NCI-H1694 (cell line): ENCODE measurements at places on chromosomes 3 and 15.

DNA sequence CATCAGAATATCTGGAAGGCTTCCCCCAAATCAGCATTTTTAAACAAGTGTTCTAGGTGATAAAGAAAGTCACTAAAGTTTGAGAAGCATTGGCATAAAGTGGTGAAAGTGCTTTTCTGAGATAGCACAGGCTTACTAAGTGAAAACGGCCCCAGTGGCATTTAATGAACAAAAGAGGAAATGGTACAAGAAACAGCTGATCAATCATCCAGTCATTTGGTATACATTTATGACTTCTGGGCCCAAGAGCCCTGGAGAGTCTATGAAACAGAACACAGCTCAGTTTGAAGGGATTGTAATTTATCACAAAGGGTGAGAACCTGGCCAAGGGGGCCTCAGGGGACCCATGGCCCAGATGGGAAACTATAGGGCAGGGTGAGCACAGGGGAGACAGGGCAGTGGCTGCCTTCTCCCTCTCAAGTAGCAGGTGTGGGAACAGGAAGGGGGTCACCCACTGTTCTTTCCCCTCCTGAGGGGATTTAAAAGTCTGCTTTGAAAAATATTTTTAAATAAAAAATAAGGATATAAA, 265.5 kb upstream of the ROPN1 start:
- DNase-seq = no peak

- DNase-seq = no peak
Observed at GRCh38 chr15:83109532-83109931, 2.1 kb downstream of the TM6SF1 start.

GRCh38 chr3:16011376-16011775, 163.1 kb upstream of the GALNT15 start:
- no peak for DNase-seq

DNA sequence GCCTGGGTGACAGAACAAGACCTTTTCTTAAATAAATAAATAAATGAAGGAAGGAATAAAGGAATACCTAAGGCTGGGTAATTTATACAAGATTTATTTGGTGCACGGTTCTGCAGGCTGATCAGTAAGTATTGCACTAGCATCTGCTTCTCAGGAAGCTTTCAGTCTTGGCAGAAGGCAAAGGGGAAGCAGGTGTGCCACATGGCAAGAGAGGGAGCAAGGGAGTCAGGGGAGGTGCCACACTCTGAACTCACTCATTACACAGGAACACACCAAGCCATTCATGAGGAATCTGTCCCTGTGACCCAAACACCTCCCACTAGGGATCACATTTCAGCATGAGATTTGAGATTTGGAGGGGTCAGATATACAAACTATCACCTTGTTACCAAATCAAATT, 56.4 kb downstream of the PRKCI start:
- no peak for DNase-seq

GRCh38 chr3:50653937-50654595, 20.7 kb upstream of the DOCK3 start:
- DNase-seq = no peak

DNA sequence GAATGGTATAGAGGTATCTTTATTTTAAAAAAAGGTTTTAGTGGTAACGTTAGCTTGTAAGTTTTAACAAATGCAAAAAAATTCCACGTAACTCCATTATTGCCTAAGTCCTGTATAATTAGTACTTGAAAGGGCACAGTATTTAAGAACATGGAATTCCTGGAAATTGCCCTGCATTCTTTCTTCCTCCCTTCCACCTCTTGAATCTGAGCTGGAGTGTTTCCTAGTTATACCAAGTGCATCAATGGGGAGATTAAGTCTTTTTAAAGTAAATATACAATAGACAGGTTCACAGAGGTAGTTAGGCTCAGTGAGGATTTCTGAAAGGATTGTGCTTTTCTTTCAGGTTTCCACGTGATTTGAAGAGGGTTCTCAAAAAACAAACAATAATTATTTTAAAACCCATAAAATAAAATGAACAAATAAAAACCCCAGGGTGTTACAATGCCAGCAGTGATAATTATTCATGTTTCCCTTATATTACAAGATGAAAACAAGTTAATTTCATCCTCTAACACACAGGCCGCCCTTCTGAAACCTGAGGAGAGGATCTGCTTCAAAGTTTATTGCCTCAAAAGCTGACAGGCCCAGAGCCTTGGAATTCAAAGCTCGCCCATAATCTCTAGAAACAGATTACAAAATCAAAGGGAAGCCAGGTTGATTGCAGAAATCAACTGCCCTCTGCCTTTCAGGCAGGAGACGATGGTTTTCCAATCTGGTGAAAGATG, 128.8 kb upstream of the LMOD3 start:
- no peak for DNase-seq

GRCh38 chr3:149042789-149043386, 43.4 kb downstream of the HLTF start:
- DNase-seq = no peak

DNA sequence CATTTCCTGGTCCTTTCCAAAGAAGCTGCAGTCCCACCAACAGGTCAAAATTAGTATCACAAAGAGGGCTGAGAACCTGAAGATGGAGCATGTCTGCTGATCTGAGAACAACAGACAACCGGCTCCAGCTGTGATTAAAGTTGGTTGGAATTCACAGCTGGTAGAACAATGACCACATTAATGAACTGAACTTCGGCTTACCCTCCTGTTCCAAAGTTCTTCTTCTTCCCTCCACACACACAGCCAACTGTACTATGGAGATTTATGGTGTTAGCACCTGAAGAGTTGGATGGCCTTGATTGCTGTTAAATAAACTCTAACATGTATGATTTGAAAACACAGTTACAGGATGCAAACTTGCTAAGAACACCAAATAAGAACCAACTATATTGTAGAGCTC, 27.4 kb upstream of the ROPN1 start:
- DNase-seq = no peak

GRCh38 chr3:150165396-150166094, 194.8 kb upstream of the PFN2 start:
- no peak for DNase-seq

- DNase-seq = no peak
Observed at GRCh38 chr3:16849229-16849628, 35.5 kb upstream of the PLCL2 start.

DNA sequence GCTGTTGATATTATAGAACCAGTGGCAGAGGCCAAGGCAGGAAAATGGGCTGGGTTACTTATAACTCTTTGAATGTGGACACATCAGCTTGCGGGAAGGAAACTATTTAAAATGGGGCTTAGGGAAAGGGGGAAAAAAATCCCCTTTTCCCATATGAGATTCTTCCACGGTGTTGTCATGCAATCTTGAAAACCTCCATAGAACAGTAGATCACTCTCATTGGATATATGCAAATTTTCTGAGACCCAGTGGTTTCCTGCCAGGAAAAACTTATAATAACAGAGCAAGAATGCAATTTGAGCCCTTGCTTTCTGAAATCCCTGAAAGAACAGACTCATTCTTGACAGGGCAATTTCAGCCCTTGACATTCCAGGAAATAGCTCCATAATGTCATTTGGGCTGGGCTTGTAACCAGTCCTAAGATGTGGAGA, 31.1 kb downstream of the TMEM212 start:
- no peak for DNase-seq

GRCh38 chr3:149992416-149993058, 21.8 kb upstream of the PFN2 start:
- no peak for DNase-seq

DNA sequence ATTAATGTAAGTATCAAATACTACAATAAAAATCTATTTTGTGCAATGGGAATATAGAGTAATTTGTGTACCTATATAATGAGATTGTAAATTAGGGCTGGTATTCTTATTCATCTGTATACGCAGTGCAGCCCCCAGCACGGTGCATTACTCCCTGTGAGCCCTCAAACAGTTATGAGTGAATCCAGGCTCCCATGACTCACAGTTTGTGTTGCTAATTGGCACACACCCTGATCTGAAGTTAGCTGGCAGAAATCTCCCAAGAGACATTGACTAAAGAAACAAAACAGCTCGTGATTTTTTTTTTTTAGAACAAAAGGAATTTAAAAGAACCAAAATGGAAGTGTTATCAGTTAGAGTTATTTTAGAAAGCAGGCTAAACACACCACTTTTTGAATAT, 15.7 kb downstream of the GK5 start:
- DNase-seq = no peak
